T47D (cell line): ENCODE measurements at places on chromosomes 6 and 20.

GRCh38 chr6:137181891-137182653 lies 8.6 kb upstream of the IL22RA2 start:
- DNase-seq = no peak

GRCh38 chr6:36912586-36912985 lies 26.8 kb downstream of the C6orf89 start:
- peak; percentile 31 for DNase-seq

- no peak for DNase-seq
Measured at GRCh38 chr20:62339647-62340062, 27.5 kb downstream of the LAMA5 start.

GRCh38 chr6:15508931-15509330 lies 153.9 kb downstream of the DTNBP1 start:
- DNase-seq = no peak

DNA sequence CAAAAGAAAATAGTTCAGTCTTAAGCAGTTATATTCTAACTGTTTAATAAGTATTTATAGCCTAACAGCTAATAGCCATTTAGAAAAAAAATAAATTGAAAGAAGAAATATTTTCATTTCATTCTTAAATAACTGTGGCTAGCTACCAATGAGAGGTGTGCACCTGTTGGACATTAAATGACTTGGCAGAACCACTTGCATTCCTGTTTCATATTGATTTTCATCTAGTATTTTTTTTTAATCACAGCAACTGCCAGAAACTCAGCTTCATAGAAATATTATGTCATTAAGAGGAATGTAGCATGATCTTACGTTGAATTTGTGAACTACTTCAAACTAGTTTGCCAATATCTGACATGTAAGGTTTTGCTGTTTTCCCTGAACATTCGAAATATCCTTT lies 10.1 kb downstream of the NAA20 start:
- DNase-seq = no peak

- no peak for DNase-seq
Measured at GRCh38 chr6:40436685-40437604, 150.2 kb downstream of the LRFN2 start.

DNA sequence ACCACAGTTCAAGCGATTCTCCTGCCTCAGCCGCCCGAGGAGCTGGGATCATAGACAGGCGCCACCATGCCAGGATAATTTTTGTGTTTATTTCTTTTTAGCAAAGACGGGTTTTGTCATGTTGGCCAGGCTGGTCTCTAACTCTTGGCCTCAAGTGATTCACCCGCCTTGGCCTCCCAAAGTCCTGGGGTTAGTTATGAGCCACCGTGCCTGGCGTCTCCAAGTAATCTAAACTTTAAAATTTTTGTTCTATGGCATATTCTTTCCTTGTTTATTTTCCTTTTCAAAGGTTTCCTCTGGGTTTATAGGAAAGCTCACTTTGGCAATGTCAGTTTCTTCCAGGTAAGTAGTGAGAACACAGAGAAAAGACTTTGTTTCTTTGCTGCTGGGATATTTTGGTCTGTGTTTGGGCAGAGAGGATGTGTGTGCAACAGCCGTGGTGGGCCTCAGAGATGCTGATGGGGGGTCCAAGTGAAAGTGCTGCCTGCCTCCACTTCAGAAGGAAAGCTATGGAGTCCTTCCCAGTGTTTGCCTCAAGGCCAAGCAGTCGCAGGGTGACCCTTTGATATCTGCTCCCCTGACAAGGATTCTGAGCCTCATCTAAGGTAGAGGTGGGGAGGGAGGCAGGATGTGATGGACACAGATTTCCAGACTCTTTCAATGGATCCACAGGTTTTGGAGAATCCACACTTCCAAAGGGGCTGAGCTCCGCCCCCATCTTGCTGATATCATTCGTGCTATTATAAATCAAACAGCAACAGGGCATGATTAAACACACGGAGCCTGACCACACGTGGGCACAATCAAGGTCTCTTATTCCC lies 2.3 kb downstream of the LRP11 start:
- DNase-seq = no peak

- DNase-seq = no peak
Measured at GRCh38 chr20:316316-317068, 8.9 kb upstream of the SOX12 start.

DNA sequence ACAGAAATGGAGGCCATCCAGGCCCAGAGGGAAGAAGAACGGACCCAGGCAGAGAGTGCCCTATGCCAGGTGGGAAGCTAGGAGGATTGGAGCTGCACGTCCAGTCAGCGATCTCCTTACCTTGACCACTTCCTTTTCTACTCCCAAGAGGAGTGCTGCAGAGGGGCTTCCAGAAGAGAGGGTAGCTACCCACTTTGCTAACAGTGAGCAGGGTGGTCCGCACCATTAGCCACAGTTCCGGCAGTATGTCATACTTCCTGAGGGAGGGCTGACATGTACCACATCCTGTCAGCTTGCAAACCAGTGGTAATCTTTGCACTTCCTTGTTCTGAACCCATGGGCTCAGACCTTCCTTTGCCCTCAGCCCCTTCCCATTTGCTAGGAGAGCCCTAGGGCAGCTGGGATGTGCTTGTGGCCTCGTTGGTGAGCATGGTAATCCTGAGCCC lies 35.4 kb downstream of the CEP250 start:
- DNase-seq = no peak

DNA sequence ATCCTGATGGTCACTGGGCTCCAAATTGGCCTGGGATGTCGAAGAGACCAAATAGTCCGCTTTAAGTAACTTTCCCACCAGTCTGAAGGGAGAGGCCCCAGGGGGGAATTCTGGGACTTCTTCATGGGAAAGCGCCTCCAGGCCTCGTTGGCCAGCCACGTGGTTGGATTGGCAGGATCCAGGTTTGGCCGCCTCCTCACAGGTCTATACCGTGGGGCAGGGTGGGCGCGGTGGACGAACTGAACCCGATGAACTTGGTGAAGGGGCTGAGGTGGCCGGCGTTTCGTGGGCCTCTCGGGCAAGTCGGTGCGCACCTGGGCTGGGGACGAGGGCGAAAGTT lies 297 bp downstream of the POM121L2 start:
- DNase-seq = no peak

DNA sequence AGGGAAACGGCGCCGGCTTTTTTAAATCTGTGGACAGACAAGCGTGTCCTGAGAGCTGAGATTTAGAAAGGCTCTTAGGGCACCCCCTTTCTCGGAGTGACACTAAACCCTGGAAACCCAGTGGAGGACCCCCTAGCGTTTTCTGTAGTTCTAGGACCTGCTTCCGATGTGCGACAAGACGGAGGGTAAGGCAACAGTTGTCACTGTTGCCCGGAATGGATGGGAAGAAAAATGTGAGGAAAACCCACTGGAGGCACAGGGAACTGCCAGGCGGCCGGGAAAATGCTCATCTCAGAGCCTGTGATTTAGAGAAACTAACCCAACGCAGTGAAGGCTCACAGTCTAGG lies 551 bp upstream of the ATP5F1E start:
- DNase-seq = no peak

- DNase-seq = no peak
Measured at GRCh38 chr6:154683756-154684523, 49.3 kb upstream of the SCAF8 start.

DNA sequence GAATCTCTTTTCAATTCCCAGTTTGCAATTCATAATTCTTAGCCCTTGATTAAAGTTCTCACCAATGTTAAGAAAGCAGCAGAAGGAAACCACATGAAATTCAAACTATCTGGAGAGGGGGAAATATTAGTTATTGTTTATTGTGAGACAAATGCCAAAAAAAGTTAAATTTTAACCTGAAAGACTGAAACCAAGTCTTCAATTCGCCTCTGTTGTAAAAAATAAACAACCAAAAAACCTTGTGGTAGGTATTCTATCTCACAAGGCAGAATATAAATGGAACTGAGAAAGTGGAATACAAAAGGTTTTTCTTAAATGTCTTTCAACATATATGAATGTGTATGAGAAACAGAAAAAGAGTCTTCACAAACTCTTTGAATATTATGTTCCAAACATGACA lies 24.8 kb downstream of the TMX4 start:
- DNase-seq = no peak

- no peak for DNase-seq
Measured at GRCh38 chr6:16374461-16375200, 136.2 kb downstream of the GMPR start.

- DNase-seq = no peak
Measured at GRCh38 chr6:167452338-167453081, 127.6 kb downstream of the TTLL2 start.

DNA sequence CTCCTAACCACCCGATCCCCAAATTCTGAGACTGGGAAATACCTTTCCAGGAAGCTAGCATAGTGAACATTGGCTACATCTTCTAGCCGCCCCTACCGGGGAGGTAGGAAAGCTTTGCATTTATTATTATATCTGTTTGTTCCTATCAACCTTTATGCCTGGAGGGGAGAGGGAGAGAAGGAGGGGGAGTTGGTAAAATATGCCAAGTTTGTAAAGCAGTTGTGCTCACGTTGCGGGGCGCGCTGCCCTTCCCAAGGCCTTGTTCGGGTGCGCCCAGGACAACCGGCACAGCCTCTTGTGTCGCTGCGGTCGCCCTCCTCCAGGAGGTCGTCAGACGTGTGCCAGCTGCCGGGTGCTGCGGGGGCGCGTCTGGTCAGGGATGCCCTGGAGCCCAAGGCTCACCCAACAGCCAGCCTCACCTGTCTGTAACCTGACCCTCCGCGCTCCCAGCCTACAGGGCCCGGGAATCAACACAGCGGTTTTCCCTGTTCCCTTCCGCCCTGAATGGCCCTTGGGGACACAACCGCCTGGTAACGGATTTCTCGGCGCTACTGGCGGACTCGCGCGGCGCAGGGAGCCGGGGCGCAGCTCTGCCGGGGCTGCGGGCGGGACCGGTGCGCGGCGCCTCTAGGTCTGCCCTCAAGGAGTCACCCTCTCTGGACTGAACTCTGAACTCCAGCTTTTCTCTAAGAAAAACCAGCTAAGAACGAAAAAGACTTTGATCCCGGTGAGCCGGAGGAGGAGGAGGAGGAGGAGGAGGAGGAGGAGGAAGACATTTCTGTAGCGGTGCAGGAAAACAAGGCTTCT lies 1.1 kb upstream of the OVOL2 start:
- DNase-seq = peak; percentile 90

- DNase-seq = no peak
Measured at GRCh38 chr6:109269057-109269456, 113.2 kb downstream of the CD164 start.

- no peak for DNase-seq
Measured at GRCh38 chr20:58868795-58869194, 16.3 kb downstream of the GNAS start.

DNA sequence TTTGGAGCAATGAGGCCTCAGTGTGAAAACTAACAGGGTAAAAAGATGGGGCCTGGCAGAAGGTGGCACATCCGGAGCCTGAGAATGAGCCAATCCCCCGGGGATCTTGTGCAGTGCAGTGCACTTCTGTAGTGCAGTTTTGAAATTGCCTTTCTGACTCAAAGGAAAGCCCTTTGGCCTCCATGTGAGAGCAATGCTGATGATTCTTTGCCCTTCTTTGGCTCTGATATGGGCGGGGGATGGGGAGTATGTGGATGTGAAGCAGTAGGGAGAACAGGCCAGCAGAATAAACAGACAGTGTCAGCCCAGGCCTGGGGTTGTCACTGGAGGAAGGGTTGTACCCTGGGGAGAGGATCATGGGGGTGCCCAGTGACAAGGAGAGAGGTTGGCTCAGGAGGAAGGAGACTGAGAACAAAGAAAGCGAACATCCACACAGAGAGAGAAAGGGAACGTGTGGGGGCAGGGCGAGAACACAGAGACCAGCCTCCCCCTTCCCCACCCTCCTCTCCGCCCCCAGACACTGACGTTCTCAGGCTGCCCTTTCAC lies 351.2 kb downstream of the CDC5L start:
- DNase-seq = no peak

GRCh38 chr20:32648761-32649650 lies 24.7 kb downstream of the C20orf203 start:
- peak; percentile 64 for DNase-seq

DNA sequence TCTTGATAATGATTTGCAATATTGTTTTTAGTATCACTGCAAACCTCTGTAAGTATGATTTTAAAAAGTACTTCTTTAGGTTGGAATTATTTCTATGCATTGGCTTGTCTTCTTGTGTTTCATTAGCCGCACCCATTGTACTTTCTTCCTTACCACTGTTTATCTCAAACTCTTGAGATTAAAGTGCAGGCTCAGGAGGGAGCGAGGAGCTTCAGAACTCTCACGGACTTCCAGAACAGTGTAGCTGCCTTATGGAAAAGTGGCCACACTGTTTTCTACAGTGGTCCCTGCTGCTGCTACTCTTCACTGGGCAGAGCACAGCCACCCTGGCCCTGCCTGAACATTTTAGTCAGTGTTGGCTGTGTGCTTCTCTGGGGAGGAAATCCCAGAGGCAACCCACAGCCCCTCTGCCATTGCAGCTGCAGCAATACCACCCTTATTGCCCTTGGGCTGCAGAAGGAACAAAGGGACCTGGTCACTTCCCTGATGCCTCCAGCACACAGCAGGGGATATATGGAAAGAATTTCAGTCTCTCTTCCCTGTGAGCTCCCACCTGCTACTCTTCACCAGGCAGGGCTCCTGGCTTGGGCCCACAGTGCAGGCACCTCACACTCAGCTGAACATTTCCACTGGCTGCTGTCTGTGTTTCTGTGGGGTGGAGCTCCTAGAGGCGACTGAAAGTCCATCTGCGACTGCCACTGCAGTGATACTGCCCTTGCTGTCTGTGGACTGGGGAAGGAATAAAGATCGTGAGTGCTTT lies 91.7 kb upstream of the MAP3K4 start:
- DNase-seq = no peak

- no peak for DNase-seq
Measured at GRCh38 chr6:150732765-150733539, 132.6 kb upstream of the MTHFD1L start.

DNA sequence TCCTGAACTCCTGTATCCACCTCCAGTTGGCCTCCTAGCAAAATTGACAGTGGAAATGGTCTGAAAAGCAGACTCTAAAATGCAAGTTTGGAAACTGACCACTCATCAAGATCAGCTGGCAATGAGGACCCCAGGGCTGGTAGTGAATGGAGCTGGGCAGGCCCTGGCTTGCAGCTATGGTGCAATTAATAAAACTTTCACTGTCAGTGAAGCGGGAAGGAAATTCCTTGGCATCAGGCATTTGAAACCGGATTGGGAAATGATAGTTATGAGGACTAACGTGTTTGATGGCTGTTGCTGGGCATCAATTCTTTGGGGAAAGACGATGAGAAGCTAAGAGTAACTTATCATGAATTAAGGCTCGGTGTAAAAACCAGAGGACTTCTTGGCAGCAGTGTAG lies 19.1 kb downstream of the SIRPB1 start:
- DNase-seq = no peak

DNA sequence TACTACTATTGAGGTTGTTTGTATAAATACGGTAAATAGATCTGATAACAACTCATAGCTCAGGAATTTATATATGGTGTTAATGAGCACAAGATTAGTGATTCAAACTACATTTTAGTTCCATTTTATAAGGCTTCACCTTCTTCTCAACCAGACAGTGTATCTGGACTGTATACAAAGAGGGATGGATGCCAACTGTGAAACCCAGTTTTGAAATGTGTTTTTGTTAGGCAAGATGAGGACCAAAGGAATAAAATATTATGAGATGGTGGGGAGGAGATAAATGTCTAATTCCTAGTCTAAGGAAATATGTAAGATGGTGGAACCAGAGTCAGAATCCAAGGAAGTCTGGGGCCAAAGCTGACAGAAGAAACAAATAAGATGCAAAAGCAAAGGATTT lies 329.0 kb downstream of the GRIK2 start:
- DNase-seq = no peak

- DNase-seq = no peak
Measured at GRCh38 chr20:8267009-8267408, 134.9 kb downstream of the PLCB1 start.

GRCh38 chr6:129748212-129748900 lies 38.4 kb upstream of the ARHGAP18 start:
- no peak for DNase-seq
